Fibroblast of the aortic adventitia (primary cell): ENCODE measurements at places on chromosomes 12 and 14. TPM values are rescaled to one million over a fixed set of nuclear protein-coding genes. Genes with fewer than 3 reads are reported as not detected.

OVCH1 gene
- total RNA-seq = 0.08 and 0.27 TPM in 2 replicates

LRRK2 gene
- total RNA-seq = 9.7 and 22.1 TPM in 2 replicates

DNA sequence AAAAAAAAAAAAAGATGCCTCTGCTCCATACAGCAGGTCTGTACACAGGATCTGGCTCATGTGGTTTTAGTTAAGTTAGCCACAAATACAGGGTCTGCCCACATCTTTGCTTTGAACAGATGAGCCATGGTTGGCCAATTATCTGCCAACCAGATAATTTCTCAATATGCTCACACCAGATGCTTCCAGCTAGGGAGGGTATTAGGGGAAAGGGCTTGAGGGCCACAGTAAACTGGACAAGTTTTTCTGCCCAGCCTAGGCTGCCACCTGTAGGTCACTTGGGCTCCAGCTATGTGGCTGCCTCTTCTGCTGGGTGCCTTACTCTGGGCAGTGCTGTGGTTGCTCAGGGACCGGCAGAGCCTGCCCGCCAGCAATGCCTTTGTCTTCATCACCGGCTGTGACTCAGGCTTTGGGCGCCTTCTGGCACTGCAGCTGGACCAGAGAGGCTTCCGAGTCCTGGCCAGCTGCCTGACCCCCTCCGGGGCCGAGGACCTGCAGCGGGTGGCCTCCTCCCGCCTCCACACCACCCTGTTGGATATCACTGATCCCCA lies 776 bp downstream of the RDH5 start:
- peak; percentile 92 for DNase-seq

DNA sequence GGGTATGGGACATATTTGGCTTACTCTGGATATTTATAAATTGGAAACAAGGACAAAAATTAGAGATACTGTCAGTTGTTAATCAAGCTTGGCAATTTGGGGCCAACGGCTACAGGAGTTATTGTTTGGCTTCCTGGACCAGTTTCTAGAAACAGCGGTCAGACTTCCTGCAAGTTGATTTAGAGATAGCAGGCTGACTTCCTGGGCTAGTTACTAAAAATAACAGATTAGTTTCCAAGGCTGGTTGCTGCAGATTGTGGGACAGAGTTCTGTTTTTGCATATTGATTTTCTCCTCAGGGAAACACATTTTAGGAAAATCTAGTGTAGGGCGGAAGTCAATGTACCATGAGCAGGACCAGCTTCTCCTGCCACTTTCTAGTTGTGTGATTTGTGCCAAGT lies 144.0 kb upstream of the TMPO start:
- peak; percentile 8 for DNase-seq
